ENCODE measurements at places on chromosomes 13 and 19.

DNA sequence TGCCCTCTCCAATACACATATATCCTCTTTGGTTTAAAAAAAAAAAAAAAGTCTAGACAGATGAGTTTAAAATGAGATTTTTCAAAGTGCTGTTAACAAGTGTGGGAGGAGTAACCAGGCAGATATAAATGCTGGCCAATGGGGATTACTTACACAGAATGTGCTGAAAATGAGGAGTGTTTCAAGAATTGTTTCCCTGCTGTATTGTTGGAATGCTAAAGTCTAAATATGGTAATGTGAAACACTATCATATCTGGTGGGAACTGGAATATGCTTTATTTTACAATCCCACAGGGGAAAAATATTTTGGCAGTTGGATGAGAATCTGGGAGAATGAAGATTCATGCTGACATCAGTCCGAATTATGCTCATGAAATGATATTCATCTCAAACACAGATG is 250.7 kb downstream of the DCT start:
- no peak for DNase-seq

DNA sequence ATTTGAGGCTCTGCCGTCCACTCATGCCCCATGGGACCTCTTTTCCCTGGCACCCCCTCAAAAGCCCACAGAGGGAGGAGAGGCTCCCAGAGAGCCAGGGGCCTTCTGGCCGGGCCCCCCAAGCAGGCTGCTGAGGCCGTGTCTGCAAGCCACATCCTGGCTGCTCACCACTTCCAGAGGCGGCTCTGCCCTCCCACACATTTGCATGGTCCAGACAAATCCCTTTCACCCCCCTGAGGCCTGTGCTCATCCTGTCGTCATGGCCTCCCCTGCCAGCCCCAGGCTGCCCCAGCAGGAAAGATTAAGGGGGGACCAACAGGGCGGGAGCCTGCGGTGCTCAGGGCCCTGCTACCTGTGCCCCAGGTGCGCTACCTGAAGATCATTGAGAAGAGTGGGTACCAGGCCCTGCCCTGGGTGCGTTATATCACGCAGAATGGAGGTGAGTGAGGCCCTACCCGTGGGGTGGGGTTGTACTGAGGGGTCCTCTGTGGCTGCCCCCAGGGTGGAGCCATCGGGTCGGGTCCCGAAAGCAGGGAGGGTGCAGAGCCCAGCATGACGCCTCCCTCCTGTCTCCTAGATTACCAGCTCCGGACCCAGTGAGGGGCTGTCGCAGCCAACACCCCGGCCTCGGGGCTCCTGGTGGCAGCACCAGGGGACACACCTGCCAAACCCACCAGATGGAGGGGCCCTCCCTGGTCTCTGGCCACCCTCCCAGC is 36.3 kb downstream of the AP1M1 start:
- peak; percentile 27 for DNase-seq

- DNase-seq, result peak; percentile 52
Observed at GRCh38 chr13:81872581-81872980, 1531.7 kb upstream of the SPRY2 start.

GRCh38 chr19:46492841-46493235 is 2.8 kb downstream of the PNMA8B start:
- no peak for DNase-seq

- peak; percentile 43 for DNase-seq
Observed at GRCh38 chr19:7705387-7706187, 3.7 kb upstream of the FCER2 start.

DNA sequence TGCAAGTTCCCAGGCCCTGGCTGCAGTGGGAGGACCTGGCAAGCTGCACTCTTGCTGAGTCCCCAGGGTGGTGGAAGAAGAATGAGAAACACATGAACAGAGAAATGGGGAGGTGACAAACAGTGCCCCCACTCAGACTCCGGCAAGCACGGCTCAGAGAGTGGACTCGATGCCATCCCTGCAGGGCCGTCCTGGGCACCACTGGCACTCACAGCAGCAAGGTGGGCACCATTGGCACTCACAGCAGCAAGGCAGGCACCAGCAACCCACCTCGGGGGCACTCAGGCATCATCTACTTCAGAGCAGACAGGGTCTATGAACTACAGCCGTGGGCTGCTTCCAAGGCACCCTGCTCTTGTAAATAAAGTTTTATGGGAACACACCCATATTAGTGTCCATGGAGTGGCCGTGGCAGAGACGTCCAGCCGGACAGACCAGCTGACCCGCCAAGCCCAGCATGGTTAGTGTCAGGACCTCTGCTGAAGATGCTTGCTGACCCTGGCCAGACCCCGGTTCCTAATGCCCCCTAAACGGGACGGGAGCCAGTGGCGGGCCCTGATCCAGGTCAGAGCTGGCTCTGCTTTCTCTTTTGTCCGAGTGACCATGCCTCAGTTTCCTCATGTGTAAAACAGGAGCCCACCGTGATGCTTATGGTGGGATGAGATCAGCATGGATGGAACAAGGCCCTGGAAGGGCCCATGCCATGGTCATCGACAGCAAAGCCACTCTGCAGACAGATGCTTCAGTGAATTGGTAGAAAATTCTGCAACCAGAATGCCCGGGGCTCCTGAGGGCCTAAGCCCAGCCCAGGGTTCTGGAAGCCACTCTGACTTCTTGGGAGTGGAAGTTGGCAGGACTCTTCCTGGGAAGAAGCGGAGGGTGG is 2.1 kb upstream of the F10 start:
- no peak for DNase-seq

DNA sequence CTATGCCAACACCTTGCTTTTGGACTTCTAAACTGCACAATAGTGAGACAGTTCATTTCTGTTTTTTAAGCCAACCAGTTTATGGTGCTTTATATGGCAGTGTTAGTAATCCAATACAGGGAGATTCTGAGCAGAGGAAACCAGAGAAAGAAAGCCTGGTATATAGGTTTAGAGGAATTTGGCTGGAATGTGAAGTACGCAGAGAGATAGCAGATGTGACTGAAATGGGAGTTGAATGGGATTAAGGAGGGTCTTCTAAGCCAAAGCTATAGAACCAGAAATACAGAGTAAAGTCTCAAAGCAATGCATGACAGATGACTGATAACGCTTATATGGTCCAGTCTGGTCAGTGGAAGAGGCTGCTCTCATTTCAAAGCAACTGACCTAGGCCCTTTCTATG is 453.7 kb downstream of the GPC6 start:
- no peak for DNase-seq

DNA sequence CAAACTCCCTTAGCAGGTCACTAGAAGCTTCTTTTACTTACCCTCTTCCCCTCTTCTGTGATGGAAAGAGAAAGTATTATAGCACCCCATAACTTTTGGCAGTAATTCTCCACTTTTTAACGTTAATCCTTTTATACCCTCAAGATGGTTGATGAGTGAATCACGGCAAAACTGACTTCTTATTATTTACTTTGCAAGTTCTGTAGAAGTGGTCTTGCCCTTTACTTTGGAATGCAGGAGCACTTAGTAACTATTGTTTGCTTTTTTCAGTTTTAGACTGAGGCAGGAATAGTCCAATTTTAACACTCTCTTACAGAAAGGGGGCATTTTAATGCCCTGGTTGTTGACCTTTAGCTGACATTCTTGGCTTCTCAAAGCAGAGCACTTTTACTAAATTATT is 260.1 kb downstream of the LMO7 start:
- DNase-seq, result no peak

- peak; percentile 65 for DNase-seq
Observed at GRCh38 chr13:65966991-65967451, 1263.1 kb downstream of the PCDH9 start.

DNA sequence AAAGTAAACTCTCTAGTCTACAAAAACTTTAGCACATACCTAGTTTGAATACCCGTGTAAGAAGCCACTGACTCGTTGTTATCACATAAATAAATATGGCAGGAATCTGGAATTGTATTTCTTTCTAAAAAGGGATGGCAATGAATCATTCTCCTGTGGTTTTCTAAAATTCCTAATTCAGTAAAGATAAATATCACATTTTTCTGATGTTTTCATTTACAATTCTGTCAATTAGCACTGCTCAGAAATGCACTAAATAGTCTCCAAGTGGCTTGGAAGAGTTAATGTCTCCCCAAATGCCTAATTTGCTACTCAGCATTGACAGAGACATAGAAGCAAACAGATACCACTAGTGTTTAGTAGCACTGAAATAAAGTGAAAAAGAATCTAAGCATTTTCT is 547.7 kb upstream of the SLITRK1 start:
- DNase-seq, result no peak
